Left forelimb (tissue), 1 donor: ENCODE measurements at places on chromosomes 2 and 18.

DNA sequence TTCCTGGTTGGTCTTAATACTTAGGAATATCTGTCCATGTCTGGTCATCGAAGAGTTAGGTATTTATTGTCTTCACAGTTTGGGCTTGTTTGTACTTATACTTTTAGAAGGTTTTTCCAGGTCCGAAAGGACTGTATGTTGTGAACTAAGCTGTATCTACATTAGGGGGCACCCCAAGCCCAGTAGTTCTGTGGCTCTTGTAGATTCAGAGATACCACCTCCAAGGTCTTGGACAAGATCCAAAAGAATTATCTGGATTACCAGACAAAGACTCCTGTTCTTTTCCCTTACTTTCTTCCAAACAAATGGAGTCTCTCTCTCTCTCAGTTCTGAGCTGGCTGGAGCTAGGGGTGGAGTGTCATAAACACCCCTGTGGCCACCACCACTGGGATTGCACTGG, 328.7 kb downstream of the ZNF804A start:
- no peak for DNase-seq

- DNase-seq, result no peak
Observed at GRCh38 chr2:9250091-9250490, 43.5 kb downstream of the ASAP2 start.

- DNase-seq, result no peak
Observed at GRCh38 chr2:197360744-197361156, 50.2 kb upstream of the ANKRD44 start.

- DNase-seq, result no peak
Observed at GRCh38 chr2:42927334-42928160, 135.2 kb upstream of the HAAO start.

DNA sequence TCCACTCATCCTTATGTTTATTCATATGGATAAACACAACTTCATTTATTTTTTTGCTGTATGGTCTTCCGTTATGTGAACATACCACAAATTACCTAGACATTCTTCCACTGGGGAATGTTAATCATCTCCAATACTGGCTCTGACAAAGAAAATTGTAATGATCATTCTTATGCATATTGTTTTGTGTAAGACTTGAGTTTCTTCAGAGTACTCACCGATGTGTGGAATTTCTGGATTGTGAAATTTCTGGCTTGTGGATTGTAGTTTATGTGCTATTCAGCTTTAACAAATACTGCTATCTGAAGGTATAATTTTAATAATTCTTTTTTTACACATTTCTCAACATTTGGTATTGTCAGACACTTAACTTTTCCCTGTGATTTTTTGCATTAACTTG, 212.2 kb upstream of the THUMPD2 start:
- no peak for DNase-seq
